SHP77 (cell line): ENCODE measurements at places on chromosomes 7 and 10.

GRCh38 chr7:22676385-22676784 is 50.6 kb upstream of the IL6 start:
- no peak for DNase-seq

GRCh38 chr7:127911968-127912511 is 119.2 kb downstream of the LRRC4 start:
- DNase-seq = no peak

DNA sequence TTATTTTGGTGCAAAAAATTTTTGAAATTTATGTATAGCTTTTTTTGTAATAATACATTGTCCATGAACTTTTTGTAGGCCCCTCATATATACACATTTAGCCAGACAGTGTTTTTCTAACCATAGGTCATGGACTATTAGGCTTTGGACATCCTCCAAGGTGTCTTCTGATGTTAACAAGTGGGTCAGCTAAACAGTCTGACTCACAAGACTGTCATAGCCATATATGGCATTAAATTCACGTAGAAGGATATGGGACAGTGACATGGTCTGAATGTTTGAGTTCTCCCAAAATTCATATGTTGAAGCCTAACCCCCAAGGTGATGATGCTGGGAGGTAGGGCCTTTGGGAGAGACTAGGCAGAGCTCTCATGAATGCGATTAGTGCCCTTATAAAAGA is 14.0 kb upstream of the NUB1 start:
- DNase-seq = no peak

DNA sequence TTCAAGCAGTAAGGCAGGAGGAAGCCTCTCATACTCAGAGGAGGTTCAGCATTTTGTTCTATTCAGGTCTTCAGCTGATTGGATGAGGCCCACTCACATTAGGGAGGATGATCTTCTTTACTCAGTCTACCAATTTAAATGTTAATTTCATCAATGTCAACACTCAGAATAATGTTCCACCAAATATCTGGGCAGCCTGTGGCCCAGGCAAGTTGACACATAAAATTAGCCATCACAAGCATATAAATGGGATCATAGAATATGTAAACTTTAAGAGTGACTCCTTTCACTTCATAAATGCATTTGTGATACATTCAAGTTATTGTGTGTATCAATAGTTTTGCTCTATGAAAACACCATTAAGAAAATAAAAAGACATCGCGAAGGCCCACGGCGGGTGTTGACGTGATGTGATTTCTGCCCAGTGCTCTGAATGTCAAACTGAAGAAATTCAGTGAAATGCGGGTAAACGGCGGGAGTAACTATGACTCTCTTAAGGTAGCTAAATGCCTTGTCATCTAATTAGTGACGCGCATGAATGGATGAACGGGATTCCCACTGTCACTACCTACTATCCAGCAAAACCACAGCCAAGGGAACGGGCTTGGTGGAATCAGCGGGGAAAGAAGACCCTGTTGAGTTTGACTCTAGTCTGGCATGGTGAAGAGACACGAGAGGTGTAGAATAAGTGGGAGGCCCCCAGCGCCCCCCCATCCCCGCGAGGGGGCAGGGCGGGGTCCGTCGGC is 536.1 kb upstream of the AUTS2 start:
- no peak for DNase-seq

GRCh38 chr10:95792874-95793285 is 36.9 kb downstream of the ENTPD1 start:
- DNase-seq = no peak

DNA sequence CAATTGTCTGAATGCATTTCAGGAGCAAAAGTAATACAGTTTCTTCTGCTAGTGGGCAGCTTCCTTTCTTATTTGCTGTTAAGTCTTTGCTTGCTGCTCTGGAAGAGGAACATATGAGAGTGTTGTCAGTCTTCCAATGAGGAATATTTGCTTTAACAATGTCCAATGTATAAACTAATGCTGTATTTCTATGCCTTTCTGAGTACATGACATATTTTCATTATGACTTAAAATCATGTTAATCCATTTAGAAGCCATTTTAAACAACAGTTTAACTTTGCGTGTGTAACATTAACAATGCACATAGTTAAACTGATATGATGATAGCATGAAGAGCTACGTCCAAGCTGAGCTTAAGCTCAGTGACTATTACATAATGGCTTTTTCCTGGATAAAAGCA is 933.4 kb upstream of the GHITM start:
- DNase-seq = no peak

DNA sequence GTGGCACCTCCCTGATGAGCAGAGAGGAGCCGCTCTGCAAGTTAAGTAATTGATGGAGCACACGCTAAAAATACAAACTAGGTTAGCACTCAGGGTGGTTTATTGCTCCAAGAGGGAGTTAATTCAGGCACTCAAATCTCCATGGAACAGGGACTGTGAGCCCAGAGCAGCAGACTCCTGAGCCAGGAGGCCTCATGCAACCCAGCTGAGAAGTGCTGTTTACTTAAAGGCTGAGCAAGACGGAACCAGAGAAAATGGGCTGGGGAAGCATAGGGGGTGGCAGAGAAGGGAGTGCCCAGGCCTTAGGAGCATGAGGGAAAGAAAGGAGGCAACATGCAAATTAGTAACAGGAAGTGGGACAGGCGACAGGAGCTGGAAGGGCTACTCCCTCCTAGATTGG is 174.1 kb downstream of the KCNMA1 start:
- DNase-seq = no peak

- no peak for DNase-seq
Observed at GRCh38 chr7:134662166-134662870, 15.7 kb downstream of the BPGM start.

- DNase-seq = no peak
Observed at GRCh38 chr10:3692387-3692999, 92.5 kb downstream of the KLF6 start.
